ENCODE measurements at places on chromosomes 2 and 18.
A peak's percentile ranks its signal among the peaks of the same experiment; 100 is the strongest.

- DNase-seq, result no peak
Measured at GRCh38 chr2:181962142-181962541, 23.5 kb upstream of the PPP1R1C start.

GRCh38 chr2:69022548-69022947 lies 9.6 kb downstream of the ANTXR1 start:
- peak; percentile 14 for DNase-seq

DNA sequence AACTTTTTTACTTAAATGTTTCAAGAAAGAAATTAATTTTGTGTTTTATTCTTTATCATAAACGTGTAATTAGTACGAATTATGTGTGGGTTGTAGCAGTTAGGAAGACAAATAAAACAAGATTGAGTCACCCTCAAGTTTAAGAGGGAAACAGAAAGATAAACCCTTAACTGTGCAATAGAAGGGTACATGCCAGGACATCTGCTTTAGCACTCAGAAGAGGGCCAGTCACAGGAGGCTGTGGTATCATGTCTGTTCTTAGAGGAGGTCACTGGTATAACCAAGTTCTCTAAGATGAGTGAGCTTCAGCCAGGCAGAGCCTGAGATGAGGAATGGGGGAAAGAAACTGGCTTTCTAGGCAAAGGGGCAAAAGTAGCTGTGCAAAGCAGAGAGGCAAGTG lies 42.4 kb upstream of the GRHL1 start:
- DNase-seq, result no peak

DNA sequence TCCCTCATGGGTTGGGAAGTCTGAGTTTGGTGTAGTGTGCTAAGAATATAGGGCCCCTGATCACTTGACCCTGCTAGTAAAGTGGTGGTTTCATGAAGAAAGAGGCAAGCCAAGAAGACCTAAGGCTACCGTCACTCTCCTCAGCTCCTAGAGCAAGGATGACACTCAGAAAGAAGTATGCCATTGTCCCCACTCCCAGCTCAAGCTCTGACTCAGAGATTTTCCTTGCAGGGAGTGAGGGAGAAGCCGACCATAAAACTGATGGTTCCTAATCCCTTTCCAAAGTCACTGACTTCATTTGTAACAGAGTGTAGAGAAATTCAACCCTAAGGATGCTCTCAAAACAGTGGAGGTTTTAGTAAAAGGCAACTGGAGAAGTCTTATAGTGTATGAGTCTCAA lies 80.9 kb downstream of the ICA1L start:
- no peak for DNase-seq
